C1 segment of cervical spinal cord (tissue), 14 donors: ENCODE measurements at places on chromosomes 11 and 22.

GRCh38 chr11:26677566-26677965 lies 44.3 kb downstream of the SLC5A12 start:
- no peak for DNase-seq

GRCh38 chr11:2214527-2215229 lies 43.1 kb upstream of the TH start:
- no peak for DNase-seq

DNA sequence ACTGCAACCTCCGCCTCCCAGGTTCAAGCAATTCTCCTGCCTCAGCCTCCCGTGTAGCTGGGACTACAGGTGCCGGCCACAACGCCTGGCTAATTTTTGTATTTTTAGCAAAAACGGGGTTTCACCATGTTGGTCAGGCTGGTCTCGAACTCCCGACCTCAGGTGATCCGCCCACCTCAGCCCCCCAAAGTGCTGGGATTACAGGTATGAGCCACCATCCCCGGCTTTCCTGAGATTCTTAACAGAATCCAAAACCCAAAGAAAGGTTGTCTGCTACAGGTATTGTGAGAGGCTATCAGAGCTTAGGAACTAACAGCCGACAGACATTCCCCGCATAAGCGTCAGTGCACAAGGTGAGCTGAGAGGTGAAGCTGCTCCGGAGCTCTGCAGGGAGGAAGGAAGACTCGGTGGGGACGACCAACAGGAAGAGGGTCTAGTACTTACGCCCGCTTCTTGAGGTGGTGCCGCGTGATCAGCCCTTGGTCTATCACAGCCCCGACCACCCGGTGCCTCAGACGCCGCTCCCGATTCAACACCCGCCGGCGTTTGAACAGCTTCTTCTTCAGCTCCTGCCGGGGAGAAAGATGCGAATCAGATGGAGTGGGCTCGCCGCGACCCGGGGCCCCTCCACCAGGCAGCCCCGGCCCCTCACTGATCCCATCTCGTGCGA lies 470 bp downstream of the C11orf98 start:
- no peak for DNase-seq

- DNase-seq, result no peak
These were observed 27.0 kb downstream of the POLDIP3 start for GRCh38 chr22:42587588-42588175.

GRCh38 chr11:108857382-108857781 lies 192.5 kb downstream of the DDX10 start:
- no peak for DNase-seq

- no peak for DNase-seq
These were observed 53.2 kb upstream of the NECTIN1 start for GRCh38 chr11:119782006-119782738.

- no peak for DNase-seq
These were observed 436.4 kb upstream of the CCDC90B start for GRCh38 chr11:83722392-83723119.

- no peak for DNase-seq
These were observed 43.0 kb upstream of the KCNQ1OT1 start for GRCh38 chr11:2742611-2743426.

GRCh38 chr11:87368151-87368550 lies 330.4 kb downstream of the TMEM135 start:
- no peak for DNase-seq

DNA sequence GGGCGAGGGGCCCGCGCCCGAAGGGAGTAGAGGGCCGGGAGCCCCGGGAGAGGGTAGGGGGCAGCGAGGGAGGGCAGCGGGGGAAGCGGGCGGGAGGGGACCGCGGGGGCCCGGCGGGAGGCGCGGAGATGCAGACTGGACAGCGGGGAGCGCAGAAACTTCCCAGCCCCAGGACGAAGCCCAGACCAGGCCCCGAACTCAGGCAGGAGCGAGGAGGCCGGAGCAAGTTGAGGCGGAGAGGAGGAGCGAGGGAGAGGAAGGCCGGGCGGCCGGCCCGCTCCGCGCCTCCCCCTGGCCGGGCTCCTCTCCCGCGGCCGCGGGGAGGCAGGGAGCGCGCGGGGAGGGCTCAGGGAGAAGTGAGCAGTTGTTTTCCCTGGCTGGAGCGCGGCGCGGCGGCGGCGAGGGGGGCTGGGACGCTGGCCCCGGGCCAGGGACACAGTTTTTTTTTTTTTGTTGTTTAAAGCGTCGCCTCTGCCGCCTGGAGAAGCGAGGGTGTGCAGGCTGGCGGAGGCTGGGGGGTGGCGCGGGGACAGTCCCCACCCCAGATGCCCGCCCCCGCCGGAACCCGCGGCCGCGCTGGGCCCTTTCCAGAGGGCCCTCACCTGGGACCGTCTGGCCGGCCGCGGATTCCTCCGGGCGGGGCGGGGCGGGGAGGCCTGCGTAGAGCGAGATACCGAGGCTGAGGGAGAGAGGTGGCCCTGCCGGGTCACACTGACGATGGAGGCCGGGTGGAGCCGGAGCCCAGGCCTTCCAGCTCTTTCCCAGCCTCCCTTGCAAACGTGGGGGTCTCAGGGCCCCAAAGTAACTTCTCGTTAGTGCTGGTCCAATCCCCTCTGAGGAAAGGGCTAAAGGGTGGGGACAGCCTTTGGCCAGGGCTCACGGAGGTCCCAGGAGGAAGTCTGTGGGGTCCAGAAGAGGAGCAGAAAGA lies at the start of gene LTBP3:
Gene LTBP3 (minus strand): TSS at position 358 of the 928 bp plus-strand sequence. CDS start 400 bp downstream, outside the sequence.
- DNase-seq, result peak; percentile 88

DNA sequence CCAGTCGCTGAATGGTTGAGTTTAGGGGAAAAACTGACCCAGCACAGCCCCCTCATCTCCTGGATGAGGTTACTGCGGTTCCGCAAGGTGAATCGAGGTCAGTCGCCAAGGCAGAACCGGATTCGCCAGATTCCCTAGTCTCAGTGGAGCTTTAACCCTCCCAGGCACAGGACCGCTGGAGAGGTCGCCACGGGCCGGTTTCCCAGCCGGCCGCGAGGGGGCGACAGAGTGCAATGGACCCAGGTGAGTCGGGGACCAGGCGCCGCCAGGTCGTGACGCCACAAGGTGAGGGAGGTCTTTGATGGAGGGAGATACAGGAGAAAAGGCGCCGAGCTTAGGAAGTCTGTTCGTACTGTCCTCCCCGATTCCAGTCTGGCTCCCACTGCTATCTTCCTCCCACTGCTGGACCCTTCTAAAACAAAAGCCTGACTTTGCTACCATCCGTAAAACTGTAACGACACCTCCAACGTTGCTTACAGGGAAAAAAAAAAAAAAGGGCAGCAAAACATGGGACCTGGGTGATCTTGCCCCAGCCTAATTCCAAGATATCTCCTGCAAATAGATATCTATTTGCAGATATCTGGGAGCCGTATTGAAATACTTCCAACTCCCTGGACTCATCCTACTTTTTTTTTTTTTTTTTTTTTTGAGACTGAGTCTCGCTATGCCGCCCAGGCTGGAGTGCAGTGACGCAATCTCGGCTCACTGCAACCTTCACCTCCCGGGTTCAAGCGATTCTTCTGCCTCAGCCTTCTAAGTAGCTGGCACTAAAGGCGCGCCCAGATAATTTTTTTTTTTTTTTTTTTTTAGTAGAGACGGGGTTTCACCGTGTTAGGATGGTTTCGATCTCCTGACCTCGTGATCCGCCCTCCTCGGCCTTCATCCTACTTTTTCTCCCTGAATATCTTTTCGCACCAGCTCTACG lies 1.4 kb upstream of the GGA1 start:
- DNase-seq, result peak; percentile 48

DNA sequence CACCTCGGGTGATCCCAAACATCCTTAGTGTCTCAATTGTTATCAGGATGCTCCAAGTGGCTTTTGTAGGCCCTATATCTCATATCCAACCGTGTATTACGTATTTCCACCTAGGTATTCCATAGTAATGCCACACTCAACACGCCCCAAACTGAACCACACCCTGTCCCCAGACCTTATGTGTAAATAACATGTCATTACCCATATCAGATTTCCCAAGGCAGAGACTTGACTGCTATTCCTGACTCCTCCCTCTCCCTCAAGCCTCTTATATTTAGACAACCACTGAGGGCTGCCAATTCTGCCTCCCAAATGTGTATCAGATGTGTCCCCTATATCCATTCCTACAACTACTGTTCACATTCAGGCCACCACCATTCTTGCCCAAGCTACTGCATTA lies 132.8 kb upstream of the NCAM1 start:
- DNase-seq, result no peak

DNA sequence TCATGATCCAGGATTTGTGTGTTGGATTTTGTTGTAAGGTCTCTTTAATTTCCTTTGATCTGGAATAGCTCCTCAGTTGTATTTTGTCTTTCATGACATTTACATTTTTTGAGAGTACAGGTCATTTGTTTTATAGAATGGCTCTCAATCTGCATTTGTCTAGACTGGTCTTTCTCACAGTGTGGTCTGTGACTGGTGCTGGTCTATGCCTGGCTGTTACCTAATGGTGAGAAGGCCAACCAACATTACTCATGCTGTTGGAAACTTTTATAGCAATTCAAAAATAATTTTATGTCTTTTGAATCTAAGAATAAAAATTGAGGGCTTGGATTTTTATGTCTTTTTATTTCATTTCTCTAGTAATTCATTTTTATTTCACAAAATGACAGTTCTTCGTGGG lies 3.9 kb upstream of the NCR3LG1 start:
- DNase-seq, result no peak

GRCh38 chr22:49735411-49735900 lies 92.2 kb downstream of the BRD1 start:
- DNase-seq, result no peak

DNA sequence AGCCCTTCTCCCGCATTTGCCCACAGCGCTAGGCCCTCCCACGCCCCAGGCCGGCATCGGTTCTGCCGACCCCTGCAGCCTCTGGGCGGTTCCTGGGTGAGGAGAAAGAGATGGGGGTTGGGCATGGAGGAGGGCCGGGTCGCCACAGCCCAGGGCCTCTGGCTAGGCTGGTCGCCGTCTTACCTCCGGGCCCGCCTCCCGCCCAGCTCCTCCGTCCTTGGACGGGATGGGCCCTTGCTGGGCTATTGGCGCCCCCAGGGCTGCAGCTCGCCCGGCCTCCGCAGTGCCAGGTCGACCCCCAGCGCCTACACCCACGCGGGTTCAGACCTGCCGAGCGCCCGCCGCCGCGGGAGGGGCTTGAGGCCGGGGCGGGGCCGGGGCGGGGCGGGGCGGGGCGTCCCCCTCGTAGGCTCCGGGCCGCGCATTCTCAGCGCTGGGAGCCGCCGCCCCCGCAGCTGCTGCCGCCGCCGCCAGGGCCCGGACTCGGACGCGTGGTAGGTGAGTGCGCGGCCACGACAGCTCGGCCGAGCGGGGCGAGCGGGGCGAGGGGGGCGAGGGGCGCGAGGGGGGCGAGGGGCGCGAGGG lies at the start of gene CD151:
Gene CD151 (plus strand): TSS at position 424 of the 585 bp plus-strand sequence. CDS start 3,118 bp downstream, outside the sequence.
- no peak for DNase-seq

DNA sequence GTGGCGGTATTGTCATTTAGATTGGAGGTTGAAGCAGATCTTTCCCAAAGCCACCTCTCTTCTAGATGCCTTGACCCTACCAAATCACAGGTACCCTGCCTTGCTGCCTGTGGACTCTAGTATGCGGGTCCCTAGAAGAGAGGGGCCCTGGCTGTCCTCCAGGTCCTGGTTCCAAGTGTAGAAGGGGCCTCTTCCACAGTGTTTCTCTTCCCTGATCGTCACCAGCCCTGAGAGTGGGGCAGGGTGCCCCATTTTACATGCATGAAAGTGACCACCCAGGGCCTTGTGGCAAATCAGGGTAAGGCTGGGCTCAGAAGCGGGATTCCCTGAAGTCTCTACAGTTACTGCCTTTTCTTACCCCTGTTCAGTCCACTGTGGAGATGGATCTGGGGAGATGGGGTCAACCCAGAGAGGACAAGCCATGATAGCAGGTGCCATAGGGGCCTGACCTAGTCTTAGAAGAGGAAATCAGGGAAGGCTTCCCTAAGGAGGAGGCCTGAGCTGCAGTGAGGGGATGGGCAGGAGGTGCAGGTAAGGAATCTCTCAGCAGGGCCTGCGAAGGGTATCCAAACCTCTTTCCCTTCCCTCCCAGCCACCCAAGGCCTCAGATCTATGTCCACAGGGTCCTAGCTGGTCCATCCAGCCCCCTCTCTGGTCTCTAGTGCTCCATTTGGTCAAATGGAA lies 1.2 kb upstream of the LRRC32 start:
- no peak for DNase-seq

GRCh38 chr11:88179141-88179540 lies 3.9 kb upstream of the RAB38 start:
- DNase-seq, result no peak

- DNase-seq, result no peak
These were observed 2.4 kb upstream of the THRSP start for GRCh38 chr11:78061088-78061920.

GRCh38 chr11:64385945-64386704 lies 27.2 kb downstream of the RPS6KA4 start:
- no peak for DNase-seq

DNA sequence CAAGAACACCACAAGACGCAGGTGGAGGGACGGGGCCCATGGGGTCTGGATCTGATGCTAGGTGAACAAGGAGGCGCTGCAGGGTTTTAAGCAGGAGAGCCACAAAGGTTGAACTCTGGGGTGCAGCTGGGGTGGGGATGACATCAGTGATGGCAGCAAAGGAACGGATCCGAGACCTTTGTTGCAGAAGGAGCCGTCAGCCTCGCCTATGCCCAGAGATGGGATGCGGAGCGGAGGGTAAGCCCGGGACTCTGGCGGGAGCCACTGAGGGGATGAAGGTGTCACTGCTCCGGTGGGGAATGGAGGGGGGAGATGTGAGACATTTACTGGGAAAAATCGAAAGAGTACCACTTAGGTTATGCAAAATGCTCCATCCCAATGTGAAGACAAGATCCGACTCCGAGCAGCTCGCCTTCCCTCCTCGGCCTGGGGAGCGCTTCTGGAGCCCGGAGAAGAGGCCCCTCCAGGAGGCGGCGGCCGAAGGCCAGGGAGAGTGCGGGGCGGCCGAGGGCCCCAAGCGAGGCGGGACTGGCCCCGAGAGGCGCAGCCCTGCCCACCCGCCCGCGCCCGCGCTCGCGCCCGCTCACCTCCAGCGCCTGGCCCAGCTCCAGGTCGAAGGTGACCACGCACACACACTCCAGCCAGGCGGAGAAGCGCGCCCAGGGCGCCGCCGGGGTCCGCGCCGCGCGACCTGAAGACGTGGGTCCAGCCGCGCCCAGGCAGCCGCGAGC lies 422 bp downstream of the DENND6B start:
- DNase-seq, result no peak

- no peak for DNase-seq
These were observed 31.1 kb downstream of the TMEM45B start for GRCh38 chr11:129846508-129847335.

DNA sequence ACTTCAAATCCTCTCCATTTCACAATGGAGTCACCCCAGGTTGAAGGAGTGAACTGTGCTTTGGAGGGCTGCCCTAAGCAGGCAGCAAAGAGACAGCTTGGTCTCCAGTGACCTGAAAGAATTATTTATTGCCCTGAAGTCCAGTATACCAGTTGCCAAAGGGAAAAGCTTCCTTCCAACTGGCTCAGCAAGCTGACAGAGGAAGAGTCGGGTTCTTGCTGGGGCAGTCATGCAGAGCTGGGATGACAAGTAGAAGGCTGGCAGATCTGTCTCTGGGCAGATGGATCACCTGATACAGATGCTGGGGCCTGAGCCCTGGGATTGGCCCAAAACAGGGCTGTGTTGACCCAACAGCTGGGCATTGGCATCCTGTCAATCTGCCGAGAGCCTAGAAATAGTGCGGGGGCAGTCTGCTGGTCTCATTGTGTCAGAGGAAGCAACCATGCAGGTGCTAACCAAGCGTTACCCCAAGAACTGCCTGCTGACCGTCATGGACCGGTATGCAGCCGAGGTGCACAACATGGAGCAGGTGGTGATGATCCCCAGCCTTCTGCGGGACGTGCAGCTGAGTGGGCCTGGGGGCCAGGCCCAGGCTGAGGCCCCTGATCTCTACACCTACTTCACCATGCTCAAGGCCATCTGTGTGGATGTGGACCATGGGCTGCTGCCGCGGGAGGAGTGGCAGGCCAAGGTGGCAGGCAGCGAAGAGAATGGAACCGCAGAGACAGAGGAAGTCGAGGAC lies at the start of gene THRSP:
Gene THRSP (plus strand): TSS at position 422 of the 742 bp plus-strand sequence. CDS start 21 bp downstream, at position 443.
- DNase-seq, result no peak

GRCh38 chr11:70944636-70945035 lies 307.7 kb downstream of the SHANK2 start:
- no peak for DNase-seq
